ENCODE measurements at places on chromosomes 5 and 9.

- no peak for DNase-seq
These were observed 18.6 kb upstream of the NOTCH1 start for GRCh38 chr9:136564379-136564988.

DNA sequence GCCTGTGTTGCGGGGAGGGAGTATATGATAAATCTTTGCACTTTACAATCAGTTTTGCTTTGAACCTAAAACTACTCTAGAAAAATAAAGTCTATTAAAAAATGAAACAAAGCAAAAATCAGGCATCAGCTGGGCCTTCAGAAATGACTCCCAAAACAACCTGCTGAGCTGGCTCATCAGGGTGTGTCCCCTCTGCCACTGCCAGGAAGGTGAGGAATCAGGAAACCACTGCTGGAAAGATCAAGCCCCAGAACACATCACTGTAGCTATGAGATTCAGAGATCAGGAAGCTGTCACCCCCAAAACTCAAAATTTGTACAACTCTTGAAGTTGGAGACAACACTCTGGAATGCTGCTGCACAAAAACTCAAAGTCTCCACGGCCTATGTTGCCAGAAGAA is 40.5 kb upstream of the TBCA start:
- DNase-seq, result no peak

GRCh38 chr5:66516550-66516949 is 79.6 kb upstream of the MAST4 start:
- no peak for DNase-seq

GRCh38 chr9:14584571-14584970 is 108.7 kb downstream of the ZDHHC21 start:
- no peak for DNase-seq

DNA sequence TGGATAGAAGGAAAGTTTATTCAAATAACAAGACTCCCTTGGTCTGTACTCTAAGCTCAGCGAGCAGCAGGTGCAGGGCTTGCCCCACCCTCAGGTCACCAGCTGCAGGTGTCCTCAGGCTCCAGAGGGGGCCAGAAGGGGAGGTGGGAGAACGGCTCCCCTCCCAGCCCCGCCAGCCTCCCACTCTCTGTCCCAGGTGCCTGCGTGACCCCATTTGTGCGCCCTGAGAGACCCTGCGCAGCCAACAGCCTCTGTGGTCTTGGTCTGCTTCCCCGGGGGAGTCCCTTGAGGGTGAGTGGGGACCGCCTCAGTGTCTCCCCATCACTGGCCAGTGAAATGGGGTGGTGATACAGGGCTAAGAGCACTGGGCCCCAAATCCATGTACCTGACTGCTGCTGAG is 62.3 kb upstream of the STXBP1 start:
- DNase-seq, result no peak

- no peak for DNase-seq
These were observed 490.3 kb downstream of the ARHGEF28 start for GRCh38 chr5:74116266-74116665.

DNA sequence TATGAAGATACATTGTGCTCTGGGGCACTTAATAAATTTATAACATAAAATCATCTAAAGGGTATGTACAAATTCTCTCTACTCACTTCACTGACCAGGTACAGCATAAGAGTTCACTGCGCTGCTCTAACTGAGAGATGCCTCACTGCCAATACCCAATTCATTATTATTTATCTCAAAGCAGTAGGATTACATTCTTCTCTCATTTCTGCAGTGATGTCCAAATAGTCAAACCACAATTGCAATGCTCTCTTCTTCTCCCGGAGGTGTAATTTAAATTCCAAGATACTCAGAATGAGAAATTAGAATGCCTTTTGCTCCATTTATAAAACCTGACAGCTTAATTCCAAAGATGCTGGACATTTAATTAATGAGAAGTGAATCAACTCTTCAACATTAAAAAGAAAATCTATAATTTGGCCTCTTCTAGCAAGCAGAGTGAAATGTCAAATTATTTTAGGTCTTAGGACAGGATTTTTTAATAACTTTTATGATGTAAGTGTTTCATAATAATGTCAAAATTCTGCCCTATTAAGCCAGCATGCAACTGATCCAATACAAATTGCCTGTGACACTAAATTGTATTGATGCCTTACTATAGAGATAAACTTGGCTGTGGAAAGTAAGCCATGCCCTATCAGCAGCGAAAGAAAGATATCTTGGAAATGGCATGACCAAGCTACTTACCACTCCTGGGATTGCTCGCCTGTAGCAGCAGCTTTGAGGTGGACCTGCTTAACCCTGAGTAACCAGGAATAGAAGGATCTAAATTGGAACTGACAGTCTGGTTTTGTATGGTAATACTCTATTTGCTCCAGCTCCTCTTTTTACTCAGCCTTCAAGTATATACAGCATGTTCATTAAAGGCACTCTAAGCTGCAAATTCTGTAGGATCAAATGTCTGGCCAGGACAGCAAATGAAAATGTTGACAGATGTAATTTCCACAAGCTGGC is 374.2 kb upstream of the TYRP1 start:
- DNase-seq, result no peak

DNA sequence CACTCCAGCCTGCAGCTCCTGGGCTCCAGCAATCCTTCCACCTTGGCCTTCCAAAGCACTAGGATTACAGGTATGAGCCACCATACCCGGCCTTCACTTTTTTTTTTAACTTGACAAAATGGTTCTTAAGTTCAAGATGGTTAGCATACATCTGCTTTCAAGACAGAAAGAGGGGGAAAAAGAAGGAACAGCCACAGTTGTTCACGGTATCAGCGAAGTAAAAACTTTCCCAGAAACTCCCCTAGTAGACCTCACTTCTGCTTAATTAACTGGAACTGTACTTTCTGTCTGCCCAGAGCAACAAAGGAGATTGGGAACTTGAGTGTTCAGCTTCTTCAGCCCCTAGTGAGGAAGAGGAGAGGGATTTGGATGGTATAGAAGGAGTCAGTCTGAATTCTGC is 116.7 kb downstream of the UGCG start:
- DNase-seq, result no peak

DNA sequence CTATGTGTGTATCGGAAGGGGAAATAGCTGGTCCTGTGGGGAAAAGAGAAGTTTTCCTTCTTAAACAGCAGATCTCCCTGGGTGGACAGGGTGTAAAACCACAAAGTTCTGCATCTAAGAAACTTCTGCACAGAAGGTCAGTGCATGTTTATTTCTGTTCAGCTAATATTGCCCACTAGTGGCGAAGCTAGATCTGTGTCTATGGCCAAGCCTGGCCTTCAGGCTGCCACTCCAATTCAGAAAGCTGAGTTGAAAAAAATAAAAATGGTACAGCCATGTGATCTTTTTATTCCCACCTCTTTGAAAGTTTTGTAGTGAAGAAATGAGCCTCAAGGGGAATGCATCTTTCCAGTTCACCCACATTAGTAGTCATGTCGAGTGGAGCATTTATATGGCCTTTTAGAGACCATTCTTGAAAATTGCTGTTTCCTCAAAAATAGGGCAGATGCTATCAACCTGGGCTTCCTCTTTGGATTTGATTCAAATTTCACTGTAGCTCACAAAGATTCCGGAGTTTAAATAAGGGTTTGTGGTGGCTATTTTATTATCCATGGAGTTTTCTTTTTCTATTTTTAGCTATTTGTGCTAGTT is 488.0 kb downstream of the PRELID2 start:
- DNase-seq, result peak; percentile 44

DNA sequence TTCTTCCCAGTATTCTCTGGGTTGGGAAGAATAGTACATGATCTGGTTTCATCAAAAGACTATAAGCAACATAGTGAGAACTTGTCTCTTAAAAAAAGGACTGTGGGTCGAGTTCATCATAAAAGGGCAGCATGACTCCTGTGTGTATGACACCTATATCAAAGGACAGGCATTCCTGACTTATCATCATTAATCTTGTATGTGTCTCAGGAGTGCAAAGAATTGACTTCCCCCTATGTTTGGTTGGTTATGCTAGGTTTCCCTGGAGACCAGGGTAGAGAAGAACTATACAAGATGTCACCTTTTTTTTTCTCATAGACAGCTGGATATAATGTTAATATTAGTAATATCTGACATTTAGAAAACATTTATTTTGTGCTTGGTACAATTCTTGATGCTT is 173.1 kb upstream of the ANKRD55 start:
- DNase-seq, result peak; percentile 16

GRCh38 chr9:81635521-81636254 is 53.7 kb downstream of the TLE1 start:
- no peak for DNase-seq

GRCh38 chr5:90982576-90982975 is 400.5 kb downstream of the ARRDC3 start:
- peak; percentile 8 for DNase-seq

DNA sequence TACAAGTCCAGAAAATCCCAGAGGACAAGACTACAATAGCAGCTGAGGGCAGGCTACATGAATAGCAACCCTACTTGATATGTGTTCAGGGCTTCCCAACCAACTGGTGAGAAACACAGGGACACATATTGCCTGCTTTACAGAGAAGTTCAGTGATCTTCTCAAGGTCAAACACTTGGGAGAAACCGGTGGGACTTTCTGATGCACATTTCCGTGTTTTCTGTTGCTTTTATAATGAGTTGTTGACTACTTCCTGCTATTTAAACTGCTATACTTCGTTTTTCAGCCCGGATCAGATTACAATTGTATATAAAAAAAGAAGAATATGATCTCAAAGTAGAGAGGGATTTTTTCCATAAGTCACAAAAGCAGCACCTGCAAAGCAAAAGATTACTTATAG is 175.1 kb downstream of the SNX18 start:
- DNase-seq, result no peak

DNA sequence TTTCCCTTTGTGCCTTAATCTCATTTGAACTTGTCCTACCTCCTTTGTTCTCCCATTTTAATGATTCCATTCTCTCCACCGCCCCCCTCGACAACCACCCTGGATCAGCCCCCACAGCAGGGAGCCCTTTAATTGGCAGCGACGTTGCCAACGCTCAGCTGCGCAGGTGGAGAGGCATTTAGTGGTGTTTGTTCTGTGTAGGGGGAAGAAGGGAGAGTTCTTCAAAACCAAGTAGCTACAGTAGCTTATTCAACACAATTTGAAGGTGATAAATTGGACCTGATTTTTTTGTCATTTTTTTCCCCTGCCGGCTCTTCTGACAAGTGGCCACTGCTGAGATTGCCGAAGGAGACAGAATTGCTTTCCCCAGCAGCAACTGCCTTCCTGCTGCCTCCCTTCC is 499.1 kb downstream of the CDK5RAP2 start:
- DNase-seq, result no peak

DNA sequence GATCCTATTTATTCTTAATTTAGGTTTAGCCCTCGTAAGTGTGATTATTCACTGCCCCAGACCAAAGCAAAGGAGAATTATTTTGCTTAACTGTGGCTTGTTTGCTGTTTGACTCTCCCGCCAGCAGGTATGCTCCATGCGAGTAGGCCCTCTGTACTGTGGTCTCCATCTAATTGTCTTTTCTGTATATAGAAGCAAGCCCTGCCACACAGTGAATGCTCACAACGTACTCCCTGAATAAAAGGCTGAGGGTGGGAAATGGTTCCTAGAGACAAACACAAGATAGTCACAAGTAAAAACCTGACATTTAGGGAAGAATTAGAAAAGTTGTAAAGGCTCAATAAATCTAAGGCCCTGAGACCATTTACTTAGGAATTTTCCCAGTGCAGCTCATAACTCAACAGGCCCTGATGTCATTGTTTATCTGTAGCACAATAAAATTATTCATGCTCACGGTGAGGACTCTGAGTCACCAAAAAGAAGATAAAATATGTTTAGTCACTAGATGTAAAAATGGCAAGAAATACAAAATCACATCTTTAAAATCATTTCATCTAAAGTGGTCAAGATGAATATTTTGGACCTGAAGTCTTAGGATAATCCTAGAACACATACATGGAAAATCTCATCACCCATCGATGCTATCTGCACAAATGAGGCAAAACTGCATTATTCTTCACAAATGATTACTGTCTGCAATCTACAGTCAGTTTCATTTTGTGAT is 473.2 kb downstream of the ENC1 start:
- no peak for DNase-seq

DNA sequence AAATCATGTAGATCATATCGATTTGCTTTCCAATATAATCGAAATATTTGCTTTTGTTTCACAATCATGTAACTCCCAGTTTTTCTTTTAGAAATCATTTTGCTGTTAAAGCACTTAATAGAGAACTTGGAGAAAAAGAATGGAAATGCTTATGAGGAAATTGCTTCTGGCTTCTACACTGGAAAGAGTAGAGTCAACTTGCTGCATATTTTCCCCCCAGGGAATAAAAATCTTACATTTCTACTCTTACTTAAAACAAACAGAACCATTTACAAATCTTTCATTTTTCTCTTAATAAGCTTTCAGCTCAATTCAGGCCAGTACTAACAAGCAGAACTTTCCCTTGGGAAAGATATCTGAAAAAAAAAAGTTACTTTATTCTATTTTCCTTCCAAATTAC is 312.0 kb downstream of the CHSY3 start:
- no peak for DNase-seq

GRCh38 chr5:35876454-35876853 is 19.8 kb downstream of the IL7R start:
- DNase-seq, result no peak

DNA sequence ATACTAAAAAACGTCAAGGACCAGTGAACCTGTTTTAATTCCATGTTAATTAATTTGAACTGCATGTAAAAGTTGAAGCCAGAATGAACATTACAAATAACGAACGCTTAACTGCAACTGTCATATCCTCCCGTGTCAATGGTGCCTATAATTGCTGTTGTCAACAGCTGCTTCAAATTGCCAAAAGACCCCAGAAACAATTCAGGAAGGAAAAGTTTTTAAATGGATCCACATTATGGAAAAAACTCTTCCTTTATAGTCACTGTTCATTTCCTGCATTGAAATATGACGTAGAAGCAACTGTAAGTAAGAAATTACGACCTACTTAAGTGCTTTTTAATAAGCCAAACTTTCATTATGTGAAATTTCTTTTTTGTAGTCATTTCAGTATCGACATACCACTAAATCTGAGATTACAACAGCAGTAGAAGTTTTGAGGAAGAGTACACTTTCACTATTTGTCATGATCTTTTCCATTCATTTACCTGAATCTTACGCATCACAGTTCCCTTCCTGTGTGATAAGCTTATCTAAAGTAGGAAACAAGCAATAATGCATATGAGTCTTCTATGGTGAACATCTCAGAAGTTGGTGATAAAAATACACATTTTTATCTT is 37.8 kb downstream of the MEF2C start:
- no peak for DNase-seq

- no peak for DNase-seq
These were observed 17.5 kb upstream of the CCL28 start for GRCh38 chr5:43429706-43430105.

GRCh38 chr5:174734571-174735497 is 10.5 kb downstream of the MSX2 start:
- DNase-seq, result no peak
